ENCODE measurements at places on chromosomes 11 and 22.

- no peak for DNase-seq
These were observed 11.3 kb upstream of the NXF1 start for GRCh38 chr11:62816557-62816956.

DNA sequence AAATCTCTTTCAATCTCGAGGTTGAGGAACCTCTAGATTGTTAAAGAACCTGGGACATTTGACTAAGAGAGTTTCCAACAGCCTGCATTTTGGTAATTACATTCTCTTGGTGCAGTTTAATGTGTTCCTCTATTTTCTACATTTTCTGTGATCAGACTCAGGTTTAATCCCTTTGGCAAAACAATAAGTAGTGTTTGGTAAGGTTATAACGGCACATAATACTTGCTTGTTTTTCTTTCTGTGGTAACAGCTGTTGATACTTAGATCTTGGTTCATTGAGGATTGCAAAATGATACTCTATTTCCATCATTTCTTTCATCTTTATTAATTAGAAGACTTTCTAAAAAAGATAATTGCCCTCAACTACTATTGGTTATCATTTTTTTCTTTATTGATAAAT lies 271.3 kb downstream of the SBF2 start:
- DNase-seq = no peak

GRCh38 chr11:11444027-11444803 lies 91.2 kb upstream of the CSNK2A3 start:
- no peak for DNase-seq

DNA sequence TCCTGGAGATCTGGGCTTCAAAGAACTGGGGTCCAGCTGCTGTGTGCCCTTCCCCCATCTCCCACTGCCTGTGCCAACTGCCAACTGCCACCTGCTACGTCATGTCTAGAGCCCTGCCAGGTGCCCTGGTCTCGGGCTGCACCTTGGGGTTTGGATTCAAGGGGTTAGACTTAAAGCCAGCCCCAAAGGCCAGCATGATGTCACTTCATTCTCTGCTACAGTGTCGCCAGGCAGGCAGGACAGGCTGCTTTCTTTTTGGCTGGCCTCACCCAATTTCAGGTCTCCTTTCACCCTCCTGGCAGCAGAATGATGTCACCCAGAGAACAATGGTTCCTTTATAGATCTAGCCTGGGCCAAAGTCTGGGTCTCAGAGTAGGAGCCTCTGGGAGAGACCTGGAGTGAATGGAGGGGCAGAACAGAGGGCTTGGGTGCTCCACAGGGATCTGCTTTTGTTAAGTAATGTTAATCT lies 79.5 kb upstream of the CRYBB3 start:
- DNase-seq = no peak

GRCh38 chr11:113283881-113284280 lies 30.5 kb upstream of the TTC12 start:
- no peak for DNase-seq

- DNase-seq = peak; percentile 72
These were observed 79.3 kb downstream of the DSCAML1 start for GRCh38 chr11:117717485-117718314.

DNA sequence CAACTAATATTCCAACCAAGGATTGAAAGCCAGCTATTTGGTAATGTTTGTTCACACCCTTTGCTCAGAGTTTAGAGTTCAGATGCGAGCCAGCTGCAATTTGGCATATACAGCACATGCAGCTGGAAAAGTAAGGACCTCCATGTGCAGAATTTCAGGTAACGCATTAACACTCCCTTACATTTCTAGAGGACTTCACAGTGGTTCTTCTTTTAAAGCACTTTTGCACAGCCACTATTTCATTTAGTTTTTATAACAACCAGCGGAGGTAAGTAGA lies 3.4 kb downstream of the POU2AF3 start:
- no peak for DNase-seq

GRCh38 chr11:63783925-63784592 lies 15.5 kb upstream of the ZFTA start:
- DNase-seq = no peak

DNA sequence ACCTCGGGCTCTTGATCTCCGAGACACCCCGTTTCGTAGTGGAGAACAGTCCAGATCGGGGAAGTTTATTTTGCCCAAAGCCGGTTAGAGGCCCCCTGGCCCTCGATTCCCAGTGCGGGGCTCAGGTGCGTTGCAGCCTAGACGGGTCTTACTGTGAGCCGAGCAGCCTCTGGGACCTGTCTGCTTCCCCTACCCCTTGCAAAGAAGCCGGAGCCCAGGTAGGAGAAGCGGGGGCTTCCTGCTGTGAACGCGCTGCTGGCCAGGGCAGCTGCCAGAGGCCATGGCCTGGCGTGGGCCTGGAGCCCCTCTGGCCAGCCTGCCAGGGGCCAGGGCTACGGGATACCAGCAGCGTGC lies 621 bp downstream of the TSPO start:
- no peak for DNase-seq

GRCh38 chr11:113831314-113831713 lies 44.1 kb downstream of the USP28 start:
- no peak for DNase-seq

DNA sequence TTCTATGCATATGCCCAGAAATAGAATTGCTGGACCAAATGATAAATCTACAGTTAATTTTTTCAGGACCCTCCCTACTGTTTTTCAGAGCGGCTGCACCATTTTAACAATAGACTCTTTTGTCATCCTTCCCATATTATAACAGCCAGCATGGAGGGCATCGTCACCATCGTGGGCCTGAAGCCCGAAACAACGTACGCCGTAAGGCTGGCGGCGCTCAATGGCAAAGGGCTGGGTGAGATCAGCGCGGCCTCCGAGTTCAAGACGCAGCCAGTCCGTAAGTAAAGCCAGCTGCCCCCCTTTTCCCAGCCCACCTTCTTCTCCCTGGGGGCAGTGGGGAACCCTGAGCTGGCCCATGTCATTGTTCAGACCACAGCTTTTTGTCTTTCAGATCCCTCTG lies 79.5 kb upstream of the TTC12 start:
- DNase-seq = peak; percentile 72

DNA sequence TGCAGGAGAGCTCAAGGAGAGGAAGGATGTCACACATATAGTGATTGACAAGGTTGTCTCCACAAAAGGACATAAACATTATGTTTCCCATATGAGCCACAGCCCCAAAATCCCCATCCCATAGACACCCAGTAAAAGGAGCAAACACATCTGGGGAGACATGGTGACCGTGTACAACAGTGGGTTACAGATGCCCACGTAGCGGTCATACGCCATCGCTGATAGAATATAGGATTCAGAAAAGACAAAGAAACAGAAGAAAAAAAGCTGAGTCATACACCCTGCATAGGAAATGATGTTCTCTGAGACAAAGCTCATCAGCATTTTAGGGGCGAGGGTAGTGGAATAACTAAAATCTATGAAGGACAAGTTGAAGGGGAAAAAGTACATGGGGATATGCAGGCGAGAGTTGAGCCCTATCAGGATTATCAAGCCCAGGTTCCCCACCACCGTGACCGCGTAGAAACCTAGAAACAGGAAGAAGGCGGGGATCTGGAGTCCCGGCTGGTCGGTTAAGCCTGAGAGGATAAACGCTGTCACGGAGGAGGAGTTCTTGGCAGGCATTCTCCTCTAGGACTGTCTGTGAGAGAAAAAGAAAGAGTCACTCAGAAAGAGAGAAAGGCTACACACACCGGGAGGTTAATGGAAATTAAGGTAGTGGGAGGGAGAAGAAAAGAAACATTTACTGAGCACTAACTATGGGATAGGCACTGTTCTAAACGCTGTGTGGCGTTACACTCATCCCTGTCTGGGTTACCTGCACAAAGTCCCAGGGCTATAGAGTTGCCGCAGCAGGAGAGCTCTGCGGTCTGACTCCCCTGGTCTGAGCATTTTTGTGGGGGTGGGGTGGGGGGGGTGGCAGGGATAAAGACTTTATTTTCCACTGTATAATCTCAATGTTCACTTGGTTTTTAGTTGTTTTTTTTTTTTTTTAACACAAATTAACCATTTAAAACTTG lies 36.1 kb upstream of the OR8B8 start:
- DNase-seq = no peak

- DNase-seq = no peak
These were observed 15.3 kb upstream of the LRRC32 start for GRCh38 chr11:76685831-76686230.

DNA sequence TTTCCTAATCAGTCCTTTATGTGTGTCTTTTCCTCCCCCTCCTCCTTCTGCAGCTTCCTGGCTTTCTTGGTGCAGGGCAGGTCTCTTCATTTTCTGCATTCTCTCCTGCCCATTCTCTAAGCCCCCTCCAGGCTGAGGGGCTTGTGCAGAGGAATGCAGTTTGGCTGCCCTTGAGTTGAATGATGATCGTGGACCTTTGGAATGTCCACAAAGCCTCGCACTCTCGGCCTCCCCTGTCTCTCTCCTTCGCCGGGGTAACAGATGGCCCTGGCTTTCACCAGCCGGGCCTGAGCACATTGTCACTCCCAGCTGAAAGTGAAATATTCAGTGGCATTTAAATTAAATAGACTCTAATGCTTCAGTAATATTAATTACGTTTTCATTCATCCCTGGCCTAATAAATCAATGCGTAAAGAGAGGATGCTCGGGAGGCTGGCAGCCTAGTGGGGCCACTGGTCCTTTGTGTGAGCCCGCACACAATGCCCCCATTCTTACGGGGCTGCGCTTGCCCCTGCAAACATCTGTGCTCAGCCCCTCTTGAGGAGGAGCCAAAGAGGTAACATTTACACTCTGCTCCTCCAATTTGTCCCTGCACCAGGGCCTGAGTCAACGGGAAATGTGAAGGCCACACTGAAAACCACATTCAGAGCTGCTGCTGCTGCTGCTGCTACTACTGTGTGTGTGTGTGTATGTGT lies 64.9 kb upstream of the PAX6 start:
- peak; percentile 29 for DNase-seq

DNA sequence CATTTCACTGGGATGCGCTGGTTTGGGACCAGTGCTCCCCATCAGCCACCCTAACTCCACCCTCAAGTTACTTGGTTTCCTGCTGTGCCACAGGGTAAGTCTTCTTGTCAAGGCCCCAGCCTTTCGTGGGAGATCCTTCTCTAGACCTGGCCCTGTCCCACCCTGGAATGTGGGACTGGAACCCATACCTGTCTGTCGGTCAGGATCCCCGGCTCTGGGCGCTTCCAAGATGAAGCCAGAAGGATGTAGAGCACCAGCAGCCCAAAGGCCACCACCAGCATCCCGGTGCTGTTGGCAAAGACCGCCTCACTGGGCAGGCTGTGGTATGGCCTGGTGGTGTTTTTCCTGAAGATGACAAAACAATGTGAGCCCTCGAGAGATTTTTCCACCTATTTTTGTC lies 10.9 kb downstream of the CYB561A3 start:
- DNase-seq = no peak

- peak; percentile 16 for DNase-seq
These were observed 32.0 kb downstream of the BCR start for GRCh38 chr22:23212061-23213021.

- peak; percentile 46 for DNase-seq
These were observed 24.3 kb upstream of the SMCO4 start for GRCh38 chr11:93567401-93567895.

DNA sequence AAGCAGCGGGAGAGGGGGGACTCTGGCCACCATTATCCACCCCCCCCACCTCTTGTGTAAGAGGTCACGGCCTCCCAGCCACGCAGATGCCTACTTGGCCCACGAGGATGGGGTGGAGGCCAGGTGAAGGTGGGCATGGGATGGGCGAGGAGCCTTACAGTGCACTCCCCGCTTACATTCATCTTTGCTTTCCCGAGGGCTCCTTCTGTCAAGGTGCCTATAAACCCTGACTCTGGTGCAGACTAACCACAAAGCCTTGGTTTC lies 13.1 kb downstream of the NPTXR start:
- DNase-seq = no peak

DNA sequence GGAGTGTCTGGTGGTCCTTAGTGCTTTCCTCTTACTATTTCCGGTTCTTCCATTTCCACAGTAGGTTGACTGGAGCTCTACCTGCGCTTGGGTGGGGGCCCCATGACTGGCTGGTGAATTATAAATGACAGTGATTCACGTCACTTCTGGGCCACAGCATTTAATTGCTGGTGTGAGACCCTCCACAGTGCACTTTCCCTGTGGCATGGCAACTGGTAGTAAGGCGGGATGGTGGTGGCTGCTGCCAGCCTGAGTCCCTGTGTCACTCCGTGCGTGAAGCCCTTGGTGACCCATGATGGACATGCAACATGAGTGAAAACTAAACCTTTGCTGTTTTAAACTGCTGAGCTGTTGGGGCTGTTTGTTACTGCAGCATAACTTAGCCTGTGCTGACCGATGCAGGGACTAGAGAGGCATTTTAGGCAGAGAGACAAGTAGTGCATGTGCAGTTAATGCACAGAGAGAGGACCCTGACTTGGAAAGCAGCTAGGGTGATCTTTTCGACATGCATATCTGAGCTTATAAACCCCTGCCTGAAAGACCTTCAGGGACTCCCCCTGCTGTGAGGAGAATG lies 3.1 kb downstream of the PRDM11 start:
- DNase-seq = no peak

GRCh38 chr11:116972691-116973090 lies 125.5 kb downstream of the SIK3 start:
- peak; percentile 13 for DNase-seq

DNA sequence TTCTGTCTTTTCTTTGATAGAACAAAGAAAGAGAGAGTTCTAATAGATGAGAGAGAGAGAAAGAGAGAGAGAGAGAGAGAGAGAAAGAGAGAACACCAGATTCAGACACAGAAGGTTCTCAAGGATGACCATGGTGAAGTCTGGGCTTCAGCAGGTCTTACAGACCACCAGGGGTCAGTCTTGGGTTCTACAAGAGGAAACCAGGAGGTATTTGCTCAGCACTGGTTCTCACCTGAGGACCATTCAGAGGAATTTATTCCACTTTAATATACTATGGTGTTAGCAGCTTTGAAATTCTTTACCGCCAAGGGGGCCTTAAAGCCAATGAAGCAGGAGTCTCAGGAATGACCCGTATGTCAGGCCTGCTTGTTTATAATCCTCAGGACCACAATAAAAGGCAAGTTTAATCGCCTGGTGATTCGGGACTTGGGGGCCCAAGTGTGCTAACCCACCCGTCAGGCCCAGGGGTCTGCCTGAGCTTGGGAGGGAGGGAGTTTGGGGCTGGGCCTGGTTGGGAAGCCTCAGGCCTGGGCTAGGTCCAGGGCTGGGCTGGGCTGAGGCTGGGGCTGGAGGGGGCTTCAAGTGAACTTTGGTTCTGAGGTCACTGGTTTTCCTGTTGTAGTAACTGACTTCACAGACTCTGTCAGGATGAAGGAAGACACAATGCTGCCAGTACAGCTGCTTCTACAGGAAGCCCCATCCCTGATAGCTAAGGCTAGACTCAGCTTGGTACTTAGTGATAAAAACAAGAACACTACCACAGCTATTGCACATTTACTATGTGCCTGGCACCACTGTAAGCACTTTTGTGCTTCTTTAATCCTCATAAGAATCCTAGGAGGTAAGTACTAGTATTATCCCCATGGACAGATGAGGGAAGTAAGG lies 179.2 kb upstream of the ZBED5 start:
- no peak for DNase-seq

DNA sequence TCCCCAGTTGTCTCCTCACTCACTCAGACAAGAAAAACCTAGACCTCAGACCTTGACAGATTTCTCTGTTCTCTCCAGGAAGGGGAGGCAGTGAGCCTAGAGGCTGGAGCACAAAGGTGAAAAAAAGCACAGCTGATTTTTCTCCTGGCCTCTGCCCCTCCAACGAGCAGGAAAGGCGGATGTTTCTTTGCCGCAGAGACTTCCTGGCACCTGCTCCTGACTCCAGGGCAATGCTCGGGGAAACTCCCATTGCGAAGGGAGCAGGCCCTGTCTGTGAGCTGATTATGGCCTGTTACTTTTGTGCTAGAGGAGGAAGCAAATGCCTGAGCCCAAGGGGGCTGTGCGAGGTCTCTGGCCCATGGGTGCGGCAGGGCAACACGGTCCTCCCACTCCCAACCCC lies 25.4 kb downstream of the MS4A10 start:
- DNase-seq = no peak

- no peak for DNase-seq
These were observed 13.1 kb upstream of the MFRP start for GRCh38 chr11:119359365-119360214.
